ENCODE measurements at places on chromosomes 7 and 10.

- DNase-seq, result no peak
These were observed 157.4 kb downstream of the SKIDA1 start for GRCh38 chr10:21368022-21368582.

DNA sequence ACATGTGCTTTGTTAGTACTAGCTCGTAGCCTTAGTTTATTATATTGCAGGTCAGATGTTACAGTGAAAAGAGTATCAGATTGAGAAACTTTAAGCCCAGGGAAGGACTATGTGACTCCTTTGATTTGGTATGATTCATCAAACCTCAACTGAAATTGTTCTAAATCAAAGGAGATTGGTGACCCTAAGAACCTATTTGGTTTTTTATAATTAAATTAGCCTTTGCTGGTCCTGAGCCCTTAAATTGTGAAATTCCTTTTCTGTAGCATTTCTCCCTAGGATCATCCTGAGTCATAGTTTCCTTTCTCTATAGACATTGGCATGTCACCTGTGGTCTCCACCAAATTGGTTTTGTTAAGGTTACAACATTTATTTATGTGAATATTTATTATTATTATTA lies 89.7 kb downstream of the POLR1F start:
- DNase-seq, result no peak

GRCh38 chr7:23247046-23247602 lies 549 bp downstream of the GPNMB start:
- no peak for DNase-seq

DNA sequence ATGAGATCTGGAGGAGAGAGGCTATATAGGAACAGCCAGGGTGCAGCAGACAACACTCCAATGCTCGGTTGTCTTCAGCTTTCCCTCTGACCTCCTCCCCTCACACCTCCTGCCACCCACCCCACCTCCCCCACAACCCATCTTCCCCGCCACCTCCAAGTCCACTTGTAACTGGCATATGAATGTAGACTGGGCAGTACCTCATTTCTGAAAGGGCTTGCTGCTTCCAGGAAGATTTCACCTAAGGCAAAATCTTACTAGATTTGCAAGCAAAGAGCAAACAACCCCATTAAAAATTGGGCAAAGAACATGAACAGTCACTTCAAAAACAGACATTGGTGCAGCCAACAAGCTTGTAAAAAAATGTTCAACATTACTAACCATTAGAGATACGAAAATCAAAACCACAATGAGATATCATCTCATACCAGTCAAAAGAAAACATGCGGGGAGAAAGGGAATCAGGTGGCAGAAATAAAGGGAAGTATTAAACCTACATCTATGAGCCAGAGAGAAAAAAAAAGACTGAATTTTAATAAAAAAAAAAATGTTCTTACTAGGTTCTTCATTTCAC lies 164.6 kb upstream of the C1GALT1 start:
- no peak for DNase-seq

GRCh38 chr10:123134915-123135414 lies 805 bp upstream of the HMX3 start:
- no peak for DNase-seq

GRCh38 chr10:128078136-128078969 lies 47.9 kb downstream of the MKI67 start:
- no peak for DNase-seq

Data from stimulated activated CD8-positive, alpha-beta memory T cell treated with anti-CD3 and anti-CD28 coated beads, Interleukin-15, amount 100 ng/mL, for 24 hours (primary cell).